ENCODE measurements at places on chromosomes 7 and 10.
A peak's percentile ranks its signal among the peaks of the same experiment; 100 is the strongest.

GRCh38 chr7:101018271-101019167 is 1.4 kb upstream of the MUC17 start:
- DNase-seq, result no peak

- no peak for DNase-seq
Observed at GRCh38 chr10:118002581-118002980, 44.2 kb downstream of the RAB11FIP2 start.

GRCh38 chr7:124101173-124101768 is 68.4 kb upstream of the TMEM229A start:
- peak; percentile 37 for DNase-seq

DNA sequence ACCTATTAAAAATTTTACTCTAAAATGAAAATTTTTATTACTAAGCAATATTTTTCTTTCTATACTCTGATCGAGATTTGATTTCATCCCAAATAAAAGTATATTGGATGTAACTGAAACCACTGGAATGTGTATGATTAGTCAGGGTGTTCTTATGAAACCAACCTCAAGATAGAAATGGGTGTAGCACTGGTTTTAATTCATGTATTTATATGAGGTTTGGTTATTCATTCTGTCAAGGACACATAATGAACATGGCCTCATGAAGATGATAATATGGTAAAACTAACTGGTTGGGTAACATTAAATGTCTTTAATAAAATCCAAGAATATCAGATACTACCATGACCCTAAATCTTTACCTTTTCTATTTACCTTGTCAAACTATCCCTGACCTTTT is 197.7 kb downstream of the SEMA3A start:
- DNase-seq, result no peak

GRCh38 chr7:4240042-4240441 is 442.1 kb upstream of the FOXK1 start:
- DNase-seq, result no peak

GRCh38 chr10:99906470-99906869 is 103.3 kb downstream of the DNMBP start:
- no peak for DNase-seq

DNA sequence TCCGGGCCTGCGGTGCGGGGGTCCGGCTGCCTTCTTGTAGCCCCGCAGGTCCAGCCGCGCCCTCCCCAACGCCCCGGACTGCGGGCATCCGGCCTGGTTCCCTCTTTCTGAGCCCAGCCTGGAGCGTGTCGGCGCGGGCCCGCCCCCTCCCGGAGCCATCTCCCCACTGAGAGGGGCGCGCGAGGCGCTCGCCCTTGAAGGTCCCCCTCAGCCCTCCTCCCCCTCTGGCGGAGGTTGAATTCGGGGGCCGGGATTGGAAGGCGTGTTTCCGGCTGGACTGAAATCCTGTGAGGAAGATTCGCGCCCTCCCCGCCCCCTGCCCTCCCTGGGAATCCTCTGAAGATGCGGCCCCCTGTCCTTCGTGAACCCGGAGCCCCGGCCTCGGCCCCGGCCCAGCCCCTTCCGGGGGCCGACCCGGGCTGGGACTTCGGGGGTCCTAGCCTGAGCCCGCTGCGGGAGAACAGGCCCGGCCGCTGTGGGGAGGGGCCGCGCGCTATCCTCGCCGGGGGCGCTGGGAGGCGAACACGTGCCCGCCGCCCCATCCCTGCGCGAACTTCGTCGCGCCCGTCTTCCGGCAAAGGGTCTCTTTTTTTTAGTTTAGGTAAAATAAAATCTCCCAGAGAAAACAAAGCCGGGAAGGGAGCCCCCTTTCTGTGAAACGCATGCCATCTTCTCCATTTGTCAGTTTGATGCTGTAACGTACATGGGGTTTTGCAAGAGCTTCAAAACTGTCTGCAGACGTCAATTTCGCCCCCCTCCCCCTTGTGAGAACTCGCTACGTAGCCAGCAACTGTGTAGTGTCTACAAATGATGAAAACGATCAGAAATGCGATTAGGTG is 636 bp downstream of the PDCD4 start:
- DNase-seq, result peak; percentile 51

GRCh38 chr7:7176406-7177043 is 5.8 kb upstream of the C1GALT1 start:
- DNase-seq, result no peak

DNA sequence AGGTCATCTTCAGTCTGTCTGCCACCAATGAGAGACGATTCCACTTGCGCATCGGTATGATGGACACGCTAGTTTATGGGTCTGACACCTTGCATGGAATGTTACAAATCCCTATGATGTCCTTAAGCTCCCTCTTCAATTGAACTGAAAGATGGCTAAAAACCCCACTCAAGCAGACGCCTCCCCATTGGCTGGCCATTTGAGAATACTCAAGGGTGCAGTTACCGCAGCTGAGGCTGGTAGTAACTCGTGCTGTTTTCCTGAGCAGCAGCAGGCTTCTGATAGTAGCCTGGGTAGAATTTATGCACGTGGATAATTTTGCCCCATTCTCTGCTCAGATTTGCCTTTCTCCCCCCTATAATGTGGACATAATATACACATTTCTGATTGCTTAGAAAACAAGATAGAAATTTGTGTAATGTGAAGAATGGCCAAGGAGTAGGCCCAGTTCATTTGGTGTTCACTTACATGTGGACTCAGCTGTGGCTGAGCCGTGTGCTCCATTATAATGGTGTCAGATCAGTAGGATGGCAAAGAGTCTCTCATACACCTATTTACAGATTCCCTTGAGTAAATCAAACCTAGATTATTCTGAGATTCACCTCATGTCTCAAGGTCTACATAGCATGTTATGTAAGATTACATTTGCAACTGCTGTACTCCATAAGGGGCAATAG is 142.8 kb downstream of the HIBADH start:
- DNase-seq, result no peak

DNA sequence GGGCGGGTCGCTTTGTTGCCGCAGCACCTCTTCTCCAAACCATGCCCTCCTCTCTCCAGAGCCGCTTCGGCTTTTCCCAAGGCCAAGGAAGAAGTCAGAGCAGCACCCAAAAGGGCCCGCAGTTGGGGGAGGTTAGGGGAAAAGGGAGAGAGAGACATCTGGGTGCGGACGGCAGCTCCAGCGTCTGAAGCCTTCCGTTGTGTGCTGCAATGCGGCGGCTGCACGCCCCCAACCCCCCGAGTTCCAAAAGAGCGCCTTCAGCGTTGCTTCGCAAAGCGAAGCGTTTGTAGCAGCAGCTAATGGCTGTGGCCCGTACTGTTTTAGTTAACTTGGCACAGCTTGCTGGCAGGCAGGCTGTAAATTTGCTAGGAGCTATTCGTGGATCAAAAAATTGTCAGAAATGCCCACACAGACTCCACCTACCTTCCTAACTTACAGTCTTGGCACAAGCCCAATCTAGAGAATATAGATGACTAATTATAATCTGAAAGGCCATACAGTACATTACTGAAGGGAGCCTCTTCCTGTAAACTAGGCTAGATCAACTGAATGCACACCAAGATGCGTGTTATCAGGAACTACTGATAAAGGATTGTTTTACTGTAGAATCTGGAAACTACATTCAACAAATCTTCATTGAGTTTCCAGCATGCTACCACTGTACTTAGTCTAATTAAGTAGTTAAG is 1.1 kb upstream of the KBTBD2 start:
- DNase-seq, result peak; percentile 64

- DNase-seq, result no peak
Observed at GRCh38 chr10:62584731-62585130, 210.6 kb downstream of the ZNF365 start.

DNA sequence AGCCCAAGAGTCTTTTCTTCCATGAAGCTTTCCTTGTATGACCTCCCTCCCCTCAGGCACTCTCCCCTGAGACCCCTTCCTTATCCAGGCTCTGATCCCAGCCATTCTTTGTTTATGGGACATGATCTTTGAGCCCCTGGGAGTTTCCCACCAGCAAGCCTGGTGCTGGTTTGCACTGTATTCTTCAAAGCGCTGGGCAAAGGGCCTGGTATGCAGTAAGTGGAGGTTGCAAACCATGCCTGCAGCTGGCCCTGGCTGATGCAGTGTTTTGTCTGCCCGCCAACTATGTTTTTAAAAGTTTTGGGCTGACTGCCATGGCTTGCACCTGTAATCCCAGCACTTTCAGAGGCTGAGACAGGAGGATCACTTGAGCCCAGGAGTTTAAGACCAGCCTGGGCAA is 6.8 kb upstream of the NODAL start:
- DNase-seq, result no peak

GRCh38 chr10:88254091-88254490 is 329.0 kb downstream of the RNLS start:
- no peak for DNase-seq

- DNase-seq, result no peak
Observed at GRCh38 chr10:9390516-9390915, 1336.0 kb downstream of the GATA3 start.

DNA sequence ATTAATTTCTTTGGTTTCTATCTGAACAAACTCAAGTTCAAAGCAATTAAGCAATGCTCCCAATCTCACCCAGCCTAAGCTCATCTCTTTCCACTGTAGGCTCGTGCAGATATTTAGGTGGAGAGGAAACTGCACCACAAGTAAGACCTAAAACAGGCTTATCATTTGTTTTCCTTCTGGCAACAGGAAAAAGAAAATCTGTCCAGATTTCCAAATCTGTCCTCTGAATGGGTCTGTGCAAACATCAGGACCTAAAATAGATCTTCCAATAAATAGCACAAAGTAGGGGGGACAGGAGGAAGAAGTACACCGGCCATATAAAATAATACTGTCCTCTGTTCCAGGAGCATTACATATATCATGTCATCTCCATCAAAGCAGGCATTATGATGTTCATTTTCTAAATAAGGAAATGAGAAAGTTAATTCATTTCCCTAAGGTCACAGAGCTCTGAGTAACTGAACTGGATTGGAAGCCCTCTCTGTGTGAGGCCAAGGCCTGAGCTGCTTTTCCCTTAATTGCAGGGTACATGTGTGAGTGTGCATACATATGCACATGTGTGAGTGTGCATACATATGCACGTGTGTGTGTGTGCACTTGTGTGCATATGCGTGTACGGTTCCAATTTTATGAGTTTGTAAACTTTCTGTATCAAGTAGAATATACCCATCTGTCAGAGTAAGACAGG is 92.8 kb upstream of the PARD3 start:
- no peak for DNase-seq

- DNase-seq, result no peak
Observed at GRCh38 chr10:129233351-129234148, 233.5 kb upstream of the MGMT start.

- DNase-seq, result no peak
Observed at GRCh38 chr7:152709287-152710152, 33.6 kb upstream of the XRCC2 start.

DNA sequence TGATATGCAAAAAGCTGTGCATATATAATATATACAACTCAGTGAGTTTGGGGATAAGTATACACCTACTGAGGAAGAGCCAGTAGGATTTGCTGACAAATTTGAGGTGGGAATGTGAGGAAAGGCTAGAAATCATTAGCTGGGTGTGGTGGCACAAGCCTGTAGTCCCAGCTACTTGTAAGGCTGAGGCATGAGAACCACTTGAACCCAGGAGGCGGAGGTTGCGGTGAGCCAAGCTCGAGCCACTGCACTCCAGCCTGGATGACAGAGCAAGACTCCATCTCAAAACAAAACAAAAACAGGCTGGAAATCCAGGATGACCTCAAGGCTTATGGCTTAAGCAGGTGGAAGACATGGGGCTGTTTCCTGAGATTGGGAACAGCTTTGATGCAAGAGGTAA is 10.6 kb upstream of the PLEKHS1 start:
- no peak for DNase-seq

- no peak for DNase-seq
Observed at GRCh38 chr10:132301371-132302330, 6.1 kb downstream of the STK32C start.

DNA sequence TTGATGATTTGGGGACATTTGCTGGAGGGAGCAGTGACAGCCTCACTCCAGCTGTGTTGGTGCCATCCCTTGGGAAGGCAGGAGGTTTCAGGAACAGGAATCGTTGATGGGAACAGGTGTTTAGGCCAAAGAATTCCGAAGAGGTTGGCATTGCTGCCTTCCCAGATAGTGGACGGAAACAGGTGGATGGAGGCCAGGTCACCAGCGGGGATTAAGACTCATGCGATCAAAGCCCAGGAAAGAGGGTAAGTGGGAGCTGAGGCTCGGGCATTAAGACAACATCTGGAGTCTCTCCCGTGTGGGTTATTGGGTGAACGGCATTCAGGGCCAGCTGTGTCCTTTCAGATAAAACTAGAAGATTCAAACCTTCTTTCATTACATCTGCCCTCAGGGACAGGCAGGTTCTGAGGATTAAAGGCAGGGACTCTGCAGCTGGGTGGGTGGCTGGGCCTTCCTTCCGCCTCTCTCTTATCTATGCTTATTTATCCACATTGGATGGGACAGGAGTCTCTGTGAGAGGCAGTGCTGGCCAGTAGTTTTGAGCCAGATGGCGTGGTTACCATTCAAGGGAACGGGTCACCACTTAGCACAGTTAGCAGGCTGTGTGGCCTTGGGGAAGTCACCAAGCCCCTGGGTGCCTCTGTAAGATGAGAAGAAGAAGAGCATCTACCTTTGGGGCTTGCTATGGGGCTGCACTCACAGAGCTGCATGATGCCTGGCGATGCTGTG is 67.6 kb downstream of the INSIG1 start:
- no peak for DNase-seq

DNA sequence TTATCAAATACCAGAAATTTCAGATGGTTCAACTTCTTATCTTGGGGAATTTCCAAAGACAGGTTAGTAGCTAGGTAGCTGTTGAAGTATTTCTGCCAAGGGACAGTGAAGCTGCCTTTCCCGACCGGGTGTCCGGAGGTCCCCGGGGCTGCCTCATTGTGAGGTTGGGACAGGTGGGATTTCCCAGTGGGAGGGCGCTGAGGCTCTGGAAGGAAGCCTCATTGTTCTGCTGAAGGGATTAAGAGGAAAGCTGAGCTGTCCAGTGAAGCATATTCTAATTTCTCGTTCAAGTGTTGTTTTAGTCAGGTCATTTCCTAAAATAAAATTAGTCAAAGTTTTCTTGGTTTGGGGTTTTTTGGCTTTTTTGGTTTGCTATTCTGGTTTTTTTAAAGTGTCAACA is 244.2 kb downstream of the MGMT start:
- no peak for DNase-seq

GRCh38 chr7:149859369-149859768 is 14.4 kb upstream of the ATP6V0E2 start:
- no peak for DNase-seq

GRCh38 chr7:135650831-135651573 is 11.3 kb upstream of the STMP1 start:
- no peak for DNase-seq

GRCh38 chr7:6198689-6199595 is 73.5 kb downstream of the CYTH3 start:
- no peak for DNase-seq

GRCh38 chr10:104658067-104658466 is 17.0 kb downstream of the SORCS3 start:
- no peak for DNase-seq

GRCh38 chr10:13970236-13970956 is 360.3 kb downstream of the FRMD4A start:
- no peak for DNase-seq

DNA sequence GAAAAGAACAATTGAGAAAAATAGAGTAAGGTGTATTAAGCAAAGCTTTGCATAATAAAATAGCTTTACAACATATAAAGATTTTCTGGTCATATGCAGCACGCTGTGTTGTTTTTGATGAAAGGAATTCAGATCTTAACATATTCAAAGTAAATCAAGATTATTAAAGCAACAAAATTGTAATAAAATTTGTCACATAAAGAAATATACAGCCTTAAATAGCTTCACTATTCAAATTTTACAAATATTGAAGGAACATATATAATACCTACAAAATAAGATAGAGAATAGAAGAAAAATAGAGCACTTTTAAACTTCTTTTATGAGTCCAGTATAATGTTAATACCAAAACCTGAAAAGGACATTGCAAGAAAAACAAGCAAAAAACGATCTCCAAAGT is 749.1 kb upstream of the POT1 start:
- DNase-seq, result no peak

GRCh38 chr10:4151466-4151865 is 366.5 kb upstream of the KLF6 start:
- no peak for DNase-seq

Measured in NCI-H2081 (cell line).